HT1080 (cell line): ENCODE measurements at places on chromosomes 1 and 21.

DNA sequence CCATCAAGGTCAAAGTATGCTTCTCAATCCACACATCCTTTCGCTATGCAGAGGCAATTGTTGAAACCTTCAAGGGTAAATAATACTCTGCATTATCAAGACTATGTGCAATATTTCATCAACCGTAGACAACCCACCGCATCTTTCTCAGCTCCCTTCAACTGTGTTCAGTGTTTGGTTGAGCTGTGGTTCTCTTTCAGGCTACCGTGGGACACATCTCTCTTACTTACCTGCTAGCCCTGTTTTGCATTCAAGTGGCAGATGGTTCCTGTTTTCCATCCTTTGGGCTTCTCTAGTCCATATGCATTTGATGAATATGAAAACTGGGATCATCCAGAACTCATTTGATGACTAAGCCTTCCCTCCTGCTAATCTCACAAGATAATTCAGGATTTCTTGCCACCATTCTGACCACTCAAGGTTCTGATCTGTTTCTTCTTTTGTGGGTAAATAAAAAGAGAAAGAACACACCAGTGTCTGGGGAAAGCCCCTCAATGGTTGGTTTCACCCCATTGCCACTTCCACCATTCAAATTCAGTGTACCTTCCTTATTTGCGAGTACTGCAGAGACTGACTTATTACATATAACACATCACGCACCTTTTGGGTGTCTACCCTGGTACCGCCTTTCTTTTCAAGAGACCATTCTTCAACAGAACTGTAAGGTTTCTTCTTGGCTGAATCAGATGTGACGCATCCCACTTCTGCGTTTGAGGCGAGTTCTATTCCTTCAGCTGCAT lies 61.7 kb downstream of the BACE2 start:
- no peak for DNase-seq

DNA sequence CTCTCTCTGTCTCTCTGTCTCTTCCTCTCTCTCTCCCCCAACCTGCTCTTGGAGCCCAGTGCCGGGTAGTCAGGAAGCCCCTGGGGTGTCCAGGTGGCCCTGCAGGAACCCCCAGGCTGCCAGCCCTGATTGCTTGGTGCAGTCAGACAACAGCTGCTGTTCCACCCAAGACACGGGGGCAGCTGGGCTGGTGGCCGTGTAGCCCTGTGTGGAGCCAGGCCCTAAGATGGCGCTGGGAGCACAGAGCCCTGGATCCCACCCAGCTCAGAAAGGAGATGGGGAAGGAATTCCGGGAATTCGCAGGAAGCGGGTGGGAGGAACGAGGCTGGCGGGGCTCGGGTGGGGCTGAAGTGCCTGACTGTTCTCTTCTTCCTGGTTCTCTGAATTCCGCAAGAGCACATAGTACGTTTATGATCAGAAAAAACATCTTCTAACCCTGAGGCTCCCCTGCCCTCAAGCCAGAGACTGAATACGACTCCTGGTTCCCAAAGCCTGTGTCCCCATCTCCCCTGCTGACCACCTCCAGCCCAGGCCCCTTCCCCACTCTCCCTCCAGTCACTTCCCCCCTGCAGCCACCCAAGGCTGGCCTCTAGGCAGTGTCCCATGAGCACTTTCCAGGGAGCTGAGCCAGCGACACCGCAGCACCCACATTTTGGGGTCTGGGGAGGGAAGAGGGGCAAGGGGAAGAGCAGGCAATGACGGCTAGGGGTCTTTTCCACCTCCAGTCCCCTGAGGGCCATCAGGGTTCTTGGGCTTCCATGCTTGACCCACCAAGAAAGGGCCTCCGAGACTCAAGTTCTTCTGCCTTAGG lies 55.0 kb downstream of the WNT9A start:
- DNase-seq: no peak

- DNase-seq: no peak
Observed at GRCh38 chr1:49199564-49199963, 422.9 kb upstream of the BEND5 start.

- no peak for DNase-seq
Observed at GRCh38 chr1:203346060-203346768, 4.7 kb downstream of the FMOD start.

- no peak for DNase-seq
Observed at GRCh38 chr21:43942201-43942600, 69.9 kb upstream of the TRAPPC10 start.

DNA sequence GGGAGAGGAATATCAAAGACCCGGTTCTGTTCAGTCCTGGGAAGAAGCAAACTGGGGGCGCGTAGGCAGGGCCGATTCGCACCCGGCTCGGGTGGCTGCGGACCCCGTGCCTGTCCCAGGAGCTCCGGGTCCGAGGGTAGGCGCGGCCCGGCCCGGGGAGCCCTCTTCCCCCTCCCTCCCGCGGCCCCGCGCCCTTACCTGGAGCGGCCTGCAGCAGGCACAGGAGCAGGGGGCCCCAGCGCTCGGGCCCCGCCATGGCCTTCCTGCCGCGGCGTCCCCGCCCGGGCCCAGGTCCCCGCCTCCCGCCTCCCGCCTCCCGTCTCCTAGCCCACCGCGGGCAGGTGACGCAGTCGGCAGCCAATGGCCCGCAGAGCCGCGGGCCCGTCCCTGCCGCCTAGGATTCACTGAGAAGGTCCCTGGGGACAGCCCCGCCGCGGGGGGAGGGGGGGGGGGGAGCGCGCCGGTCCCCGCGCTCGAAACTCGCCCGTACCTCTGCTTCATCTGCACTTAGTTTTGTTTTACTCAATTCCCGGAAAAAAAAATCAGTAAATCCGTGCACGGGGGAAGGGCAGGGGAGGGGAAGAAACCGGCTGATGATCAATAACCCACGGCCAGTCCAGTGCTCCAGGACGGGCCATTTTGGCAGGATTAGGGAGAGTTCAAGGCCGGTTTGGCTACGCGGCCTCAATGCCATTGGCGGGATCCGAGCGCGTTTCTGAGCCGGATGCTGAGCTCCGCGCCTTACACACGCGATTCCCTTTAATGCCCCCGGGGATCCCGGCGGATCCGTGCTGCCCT lies at the start of gene IFNLR1:
Gene IFNLR1, minus strand, starts transcription at position 297 of the 798 bp plus-strand sequence. Its CDS starts 41 bp downstream, at position 256.
- no peak for DNase-seq

GRCh38 chr1:244962130-244962529 lies 97.8 kb upstream of the HNRNPU start:
- DNase-seq: no peak

DNA sequence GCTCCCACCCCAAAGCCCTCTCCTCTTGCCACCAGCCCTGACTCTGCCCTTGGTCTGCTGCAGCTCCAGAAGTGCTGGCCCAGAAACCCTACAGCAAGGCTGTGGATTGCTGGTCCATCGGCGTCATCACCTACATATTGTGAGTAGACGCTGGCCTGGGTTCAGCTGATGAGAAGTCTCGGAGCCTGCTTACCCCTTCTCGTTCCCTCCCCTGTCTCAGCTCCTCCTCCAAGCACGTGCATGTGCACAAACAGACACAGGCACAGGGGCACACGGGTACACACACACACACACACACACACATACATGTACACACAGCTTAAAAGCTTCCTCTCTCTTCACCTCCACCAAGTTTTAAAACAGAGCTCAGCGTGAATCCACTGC lies 24.3 kb downstream of the CAMK1G start:
- no peak for DNase-seq

DNA sequence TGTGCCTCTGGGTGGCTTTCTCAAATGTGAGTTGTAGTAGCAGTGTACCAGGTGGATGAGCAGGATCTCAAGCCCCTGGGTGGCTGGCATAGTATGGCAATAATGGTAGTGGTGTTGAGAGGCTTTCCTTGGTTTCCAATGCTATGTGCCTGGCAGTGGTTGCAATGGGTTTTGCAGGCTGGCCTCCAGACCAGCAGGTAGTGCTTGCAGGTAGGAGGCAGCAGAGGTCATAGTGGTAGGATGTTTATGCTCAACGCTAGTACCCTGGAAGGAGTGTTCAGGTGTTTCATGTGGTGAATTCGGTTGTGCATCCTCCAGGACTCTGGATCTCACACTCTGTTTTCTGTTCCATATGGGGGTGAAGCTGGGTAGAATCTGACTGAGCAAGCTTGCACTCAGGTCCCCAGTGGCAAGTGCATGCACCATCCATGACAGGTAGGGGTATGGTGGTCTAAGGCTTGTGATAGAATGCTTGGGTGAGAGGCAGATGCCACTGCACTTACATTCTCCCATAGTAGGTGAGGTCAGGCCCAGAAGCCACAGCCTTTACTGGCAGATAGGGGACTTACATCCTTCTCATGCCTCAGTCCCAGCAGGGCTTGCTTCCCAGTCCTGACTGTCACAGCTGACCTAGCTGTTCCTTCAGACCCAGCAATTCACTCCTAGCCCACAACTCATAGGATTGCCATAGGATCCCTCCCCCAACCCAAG lies 410.5 kb upstream of the LRRC7 start:
- DNase-seq: no peak

DNA sequence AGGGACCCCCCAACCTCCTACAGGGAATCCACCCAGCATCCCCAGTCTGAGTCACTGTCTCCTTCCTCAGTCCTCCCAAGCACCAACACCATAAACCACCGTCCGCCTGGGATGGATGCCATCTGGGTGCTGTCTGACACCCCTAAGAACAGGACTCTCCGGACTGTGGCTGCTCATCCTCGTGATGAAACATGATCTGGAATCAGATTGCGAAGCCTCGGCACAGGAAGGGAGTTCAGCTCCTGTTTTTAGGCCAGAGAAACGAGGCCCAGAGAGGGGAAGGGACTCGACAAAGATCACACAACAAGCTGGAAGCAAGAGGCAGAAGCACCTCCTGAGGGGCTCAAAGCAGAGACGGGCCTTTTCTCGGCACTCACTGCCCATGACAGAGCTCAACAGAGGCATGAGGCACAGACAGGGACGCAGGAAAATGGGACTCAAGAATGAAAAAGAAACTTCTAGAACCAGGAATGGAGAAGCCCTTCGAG lies 8.4 kb downstream of the KCNN3 start:
- no peak for DNase-seq

DNA sequence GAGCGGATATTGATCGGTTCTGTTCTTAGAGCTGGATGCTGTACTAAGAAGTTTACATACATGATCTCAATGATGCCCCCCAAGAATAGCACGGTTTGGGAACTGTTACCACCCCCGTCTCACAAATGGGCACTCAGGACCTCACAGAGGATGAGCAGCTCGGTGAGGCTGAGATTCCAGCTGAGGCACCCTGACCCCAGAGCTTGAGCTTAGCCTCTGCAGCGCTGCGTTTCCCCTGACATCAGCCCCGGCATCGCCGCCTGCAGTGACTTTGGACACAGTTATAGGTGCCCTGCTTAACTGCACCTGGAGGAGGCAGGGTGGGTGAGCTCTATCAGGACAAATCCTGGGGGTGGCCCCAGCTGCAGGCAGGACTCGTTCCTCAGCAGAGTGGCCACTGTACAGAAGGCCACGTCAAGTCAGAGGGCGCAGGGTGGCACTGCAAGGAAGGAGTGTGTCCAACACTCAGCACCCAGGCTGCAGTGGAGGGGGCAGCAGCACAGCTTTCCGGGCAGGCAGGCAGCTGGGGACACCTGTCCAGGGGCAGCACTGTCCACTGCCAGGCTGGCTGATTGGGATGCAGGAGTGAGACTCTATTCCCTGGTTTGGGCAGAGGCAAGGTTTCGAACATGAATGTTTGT lies 65.8 kb upstream of the ABCG1 start:
- no peak for DNase-seq

DNA sequence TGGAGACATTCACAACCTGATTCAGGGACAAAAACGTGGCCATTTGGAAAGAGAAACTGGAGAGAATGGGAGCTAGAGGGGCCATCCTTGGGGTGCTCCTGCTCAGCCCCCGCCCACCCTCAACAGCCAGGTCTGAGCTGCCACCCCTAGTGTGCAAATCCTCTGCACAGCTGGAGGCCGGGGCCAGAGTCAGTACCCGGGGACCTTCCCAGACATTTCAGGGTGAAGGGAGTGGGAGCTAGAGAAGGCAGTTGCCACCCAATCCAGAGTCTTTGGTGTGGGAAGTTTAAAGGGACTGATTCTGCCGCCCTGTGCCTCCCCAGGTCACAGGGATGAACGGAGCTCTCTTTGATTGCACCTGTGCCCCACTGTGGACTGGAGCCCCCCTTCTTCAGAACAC lies 397.4 kb downstream of the MATN1 start:
- DNase-seq: no peak

DNA sequence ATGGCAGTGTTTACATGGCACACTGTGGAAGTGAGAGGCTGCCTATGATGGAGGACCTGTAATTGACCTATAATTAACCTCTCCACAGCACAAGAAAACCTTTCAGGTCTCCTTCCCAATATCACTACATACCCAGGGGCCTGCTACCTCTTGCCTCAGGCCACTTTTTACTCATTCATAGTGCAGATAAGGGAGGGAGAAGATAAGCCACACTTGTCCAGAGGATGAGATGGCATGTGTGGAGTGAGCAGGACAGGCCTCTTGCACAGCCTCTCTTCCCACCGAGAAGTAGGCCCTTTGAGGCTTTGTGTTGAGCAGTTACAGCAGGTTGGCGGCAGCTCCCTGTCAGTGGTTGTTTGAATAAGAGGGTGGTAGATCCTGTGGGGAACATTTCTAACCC lies 31.1 kb upstream of the IKBKE start:
- no peak for DNase-seq

DNA sequence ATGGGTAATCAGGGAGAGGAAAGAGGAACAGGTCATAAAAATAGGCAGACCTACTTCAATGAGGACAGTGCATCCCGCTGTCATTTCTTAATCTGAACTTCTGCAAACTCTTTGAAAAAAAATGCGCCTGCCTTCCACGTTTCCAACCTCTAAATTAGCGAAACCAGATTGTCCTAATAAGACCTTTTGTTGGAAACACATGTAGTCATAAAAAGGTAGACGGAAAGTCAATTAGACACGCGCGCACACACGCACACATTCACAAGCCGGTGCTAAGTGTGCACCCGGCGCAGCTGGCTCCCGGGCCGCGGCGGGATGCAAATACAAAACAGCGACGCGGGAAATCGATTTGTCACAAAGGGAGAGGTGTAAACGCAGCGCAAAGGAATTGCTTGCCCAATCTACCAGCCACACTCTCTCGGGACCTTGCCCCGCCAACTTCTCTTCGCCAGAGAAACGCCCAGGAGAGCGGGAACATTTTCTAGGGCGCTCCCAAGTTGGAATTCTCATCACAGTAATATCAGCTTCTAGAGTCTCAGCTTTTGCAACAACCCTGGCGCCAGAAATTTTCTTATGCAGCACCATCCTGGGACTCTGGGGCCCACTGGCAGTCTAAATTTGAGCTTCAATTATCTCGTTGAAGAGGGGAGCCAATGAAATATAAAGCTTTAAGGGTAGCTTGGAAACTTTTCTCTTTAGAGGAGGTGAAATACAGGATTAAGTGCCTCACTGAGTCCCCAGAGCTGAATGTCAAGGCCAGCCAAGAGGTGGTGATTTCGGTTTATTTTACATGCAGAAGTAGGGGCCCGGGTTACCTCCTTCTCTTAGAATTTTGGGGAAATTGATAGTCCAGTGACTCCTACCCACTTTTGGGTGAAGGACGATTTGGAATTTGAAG lies 4.5 kb downstream of the PRRX1 start:
- no peak for DNase-seq

GRCh38 chr1:23597635-23598388 lies 38.5 kb upstream of the ID3 start:
- DNase-seq: no peak
